ENCODE measurements at places on chromosomes 6 and 20. TPM values are rescaled to one million over a fixed set of nuclear protein-coding genes. Genes with fewer than 3 reads are reported as not detected.

DNA sequence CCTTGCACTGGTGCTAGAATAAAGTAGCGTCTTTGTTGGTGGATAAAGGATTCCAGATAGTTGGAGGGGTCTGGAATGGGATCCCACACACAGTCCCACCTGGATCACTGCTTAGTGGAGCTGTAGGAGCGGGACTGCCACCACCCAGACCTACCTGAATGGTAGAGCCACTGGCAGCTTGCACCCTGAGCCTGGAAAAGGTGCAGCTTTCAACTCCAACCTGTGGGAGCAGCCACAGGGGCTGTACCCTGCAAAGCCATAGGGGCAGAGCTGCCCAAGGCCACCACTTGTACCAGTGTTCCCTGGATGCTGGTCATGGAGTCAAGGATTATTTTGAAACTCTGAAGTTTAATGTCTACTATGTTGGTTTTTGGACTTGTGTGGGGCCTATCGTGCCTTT is 26.9 kb downstream of the VTA1 start:
- H3K4me1 ChIP-seq: no peaks in the 10 kb centered on the region
- no peaks in the 10 kb centered on the region for H3K27me3 ChIP-seq
- H3K4me3 ChIP-seq: no peak overlapping the region
- peaks cover 38% of the 10 kb centered on the region for H3K36me3 ChIP-seq

DNA sequence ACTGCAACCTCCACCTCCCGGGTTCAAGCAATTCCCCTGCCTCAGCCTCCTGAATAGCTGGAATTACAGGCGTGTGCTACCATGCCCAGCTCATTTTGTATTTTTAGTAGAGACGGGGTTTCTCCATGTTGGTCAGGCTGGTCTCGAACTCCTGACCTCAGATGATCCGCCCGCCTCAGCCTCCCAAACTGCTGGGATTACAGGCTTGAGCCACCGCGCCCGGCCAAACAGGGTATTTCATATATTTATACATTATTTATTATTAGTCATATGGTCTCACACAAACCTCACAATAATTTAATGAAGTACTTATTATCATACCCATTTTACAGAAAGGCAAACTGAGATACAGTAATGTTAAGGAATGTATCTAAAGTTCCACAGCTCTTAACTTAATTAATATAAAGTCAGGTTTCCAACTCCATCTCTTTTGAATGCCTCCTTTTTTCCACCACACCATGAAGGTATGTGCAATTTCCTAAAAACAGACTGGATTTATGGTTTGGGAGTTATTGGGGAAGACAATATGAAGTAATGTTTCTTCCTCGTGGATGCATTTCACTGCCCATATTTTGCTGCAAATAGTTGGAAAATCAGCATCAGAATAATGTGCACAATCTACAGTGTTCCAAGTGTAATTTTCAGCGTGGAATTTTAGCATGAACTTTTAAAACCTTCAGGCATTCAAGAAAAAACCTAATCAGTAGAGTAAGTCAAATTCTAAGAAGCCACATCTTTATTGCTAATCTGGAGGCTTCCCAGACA is 65.7 kb downstream of the ZMYND8 start:
- no peaks in the 10 kb centered on the region for H3K4me1 ChIP-seq
- no peak overlapping the region for H3K27ac ChIP-seq
- DNase-seq: no peak
- peaks cover 92% of the 10 kb centered on the region for H3K36me3 ChIP-seq

Gene KCTD20
- total RNA-seq: 22.6 TPM

Gene OLIG3
- 0.22 TPM for total RNA-seq

DNA sequence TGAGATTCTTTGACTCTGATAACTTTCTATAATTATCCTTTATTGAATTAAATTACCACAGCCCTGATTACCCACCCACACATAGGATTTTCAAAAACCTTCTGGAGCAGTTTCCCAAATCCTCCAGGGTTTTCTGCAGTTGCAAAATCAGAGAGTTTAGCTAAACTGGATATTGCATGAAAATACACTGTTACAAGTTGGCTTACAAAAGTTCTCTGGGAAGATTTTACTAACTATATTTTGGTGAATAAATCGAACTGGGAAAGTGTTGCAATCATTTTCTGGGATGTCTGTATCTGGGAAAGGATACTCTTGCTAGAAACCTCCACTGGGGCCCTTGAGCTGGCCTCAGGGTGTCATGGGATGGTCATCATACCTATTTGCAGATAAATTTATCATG is 97.6 kb upstream of the STMND1 start:
- no peaks in the 10 kb centered on the region for H3K4me1 ChIP-seq
- no peak for DNase-seq
- H3K36me3 ChIP-seq: no peaks in the 10 kb centered on the region
- H3K4me3 ChIP-seq: no peak overlapping the region
- H3K27me3 ChIP-seq: no peaks in the 10 kb centered on the region

Gene TGIF2
- 94.6 TPM for total RNA-seq

GRCh38 chr6:43738877-43739641 is 31.0 kb upstream of the VEGFA start:
- H3K27ac ChIP-seq: no peak overlapping the region
- no peaks in the 10 kb centered on the region for H3K4me1 ChIP-seq
- DNase-seq: peak; percentile 16
- H3K27me3 ChIP-seq: no peaks in the 10 kb centered on the region

DNA sequence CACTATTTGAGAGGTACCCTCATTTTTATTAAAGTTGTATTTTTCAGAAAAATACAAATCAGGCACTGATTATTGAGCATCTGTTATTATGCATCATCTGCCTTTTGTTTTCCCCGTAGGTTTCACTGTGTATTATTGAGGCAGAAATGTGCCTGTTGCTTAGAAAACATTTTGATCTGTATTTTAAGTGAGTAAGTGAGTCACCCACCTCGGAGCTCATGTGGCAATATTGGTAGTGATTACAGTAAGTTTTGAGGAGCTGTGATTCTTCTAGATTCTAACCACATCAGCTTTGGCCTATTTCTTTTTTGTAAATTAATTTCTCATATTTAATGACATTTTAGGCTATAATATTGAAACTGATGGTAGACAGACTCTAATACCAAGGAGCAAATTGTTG is 59.6 kb upstream of the LAMP5 start:
- no peak overlapping the region for H3K4me3 ChIP-seq
- no peaks in the 10 kb centered on the region for H3K27me3 ChIP-seq
- DNase-seq: no peak
- H3K36me3 ChIP-seq: peaks cover 4% of the 10 kb centered on the region
- H3K4me1 ChIP-seq: no peaks in the 10 kb centered on the region

Gene CDH4
- total RNA-seq: 3.2 TPM

DNA sequence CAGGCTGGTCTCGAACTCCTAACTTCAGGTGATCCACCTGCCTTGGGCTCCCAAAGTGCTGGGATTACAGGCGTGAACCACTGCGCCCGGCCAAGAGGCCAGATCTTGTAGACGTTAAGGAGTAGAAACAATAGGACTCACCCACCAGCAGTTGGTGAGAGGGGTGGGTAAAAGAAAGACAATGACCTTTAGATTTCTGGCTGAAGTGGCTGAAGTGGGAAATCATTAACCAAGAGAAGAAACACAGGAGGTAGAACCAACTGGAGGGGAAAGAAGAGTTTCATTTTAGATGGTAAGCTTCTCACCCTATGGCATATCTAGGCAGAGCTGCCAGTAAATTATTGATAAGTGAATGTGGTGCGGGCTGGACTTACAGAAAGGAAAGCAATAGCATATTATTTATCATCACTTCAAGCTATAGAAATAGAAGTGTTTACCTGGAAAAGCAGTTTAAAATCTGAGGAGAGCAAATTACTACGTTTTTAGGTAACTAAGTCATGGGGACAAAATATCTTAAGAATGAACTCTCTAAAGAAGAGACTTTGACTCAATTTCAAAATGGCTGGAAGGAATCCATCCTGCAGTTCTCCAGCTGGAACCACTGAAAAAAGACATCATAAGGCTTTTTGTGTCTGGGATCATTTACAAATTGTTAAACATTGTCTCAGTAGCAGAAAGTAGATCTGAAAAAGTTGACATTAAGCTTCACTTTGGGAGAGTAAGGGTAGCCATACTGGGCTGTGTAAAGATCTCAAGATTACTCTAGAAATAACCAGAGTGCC is 109.6 kb downstream of the ALDH8A1 start:
- no peaks in the 10 kb centered on the region for H3K27me3 ChIP-seq
- H3K4me3 ChIP-seq: no peak overlapping the region
- no peaks in the 10 kb centered on the region for H3K4me1 ChIP-seq
- no peak overlapping the region for H3K27ac ChIP-seq
- DNase-seq: no peak

- H3K27me3 ChIP-seq: no peaks in the 10 kb centered on the region
- H3K27ac ChIP-seq: no peak overlapping the region
- H3K4me3 ChIP-seq: no peak overlapping the region
- DNase-seq: no peak
- H3K4me1 ChIP-seq: no peaks in the 10 kb centered on the region
- H3K36me3 ChIP-seq: peaks cover 2% of the 10 kb centered on the region
Observed at GRCh38 chr6:114783083-114783482, 440.3 kb upstream of the HS3ST5 start.

GRCh38 chr20:33166533-33167113 is 1.3 kb upstream of the BPIFA2 start:
- H3K27ac ChIP-seq: no peak overlapping the region
- peaks cover 1% of the 10 kb centered on the region for H3K36me3 ChIP-seq
- no peaks in the 10 kb centered on the region for H3K27me3 ChIP-seq
- no peak for DNase-seq
- no peaks in the 10 kb centered on the region for H3K4me1 ChIP-seq

Gene ADGRF5
- total RNA-seq: not detected

GRCh38 chr20:9515741-9516233 is 1.4 kb downstream of the LAMP5 start:
- peak; percentile 40 for DNase-seq
- H3K27me3 ChIP-seq: peaks cover 50% of the 10 kb centered on the region
- H3K4me1 ChIP-seq: peaks cover 5% of the 10 kb centered on the region
- H3K4me3 ChIP-seq: peak overlapping the region; percentile 58
- H3K36me3 ChIP-seq: no peaks in the 10 kb centered on the region

Gene SOX18
- 1.6 TPM for total RNA-seq

Gene XPO5
- 114 TPM for total RNA-seq

- no peak overlapping the region for H3K27ac ChIP-seq
- no peaks in the 10 kb centered on the region for H3K27me3 ChIP-seq
- H3K4me1 ChIP-seq: no peaks in the 10 kb centered on the region
Observed at GRCh38 chr6:119138906-119139541, 60.6 kb upstream of the FAM184A start.

- H3K36me3 ChIP-seq: peaks cover 15% of the 10 kb centered on the region
- no peak overlapping the region for H3K27ac ChIP-seq
- no peak for DNase-seq
- H3K4me3 ChIP-seq: no peak overlapping the region
- no peaks in the 10 kb centered on the region for H3K27me3 ChIP-seq
Observed at GRCh38 chr6:90429713-90430112, 133.1 kb upstream of the BACH2 start.

Gene MAS1
- 0.02 TPM for total RNA-seq

Gene SMLR1
- not detected for total RNA-seq

Gene HLA-DOA
- total RNA-seq: 15.6 TPM

Gene ASIP
- total RNA-seq: not detected

Gene ZC2HC1B
- total RNA-seq: not detected

Data from H9 (cell line).